ENCODE measurements at places on chromosomes 2 and 18.

DNA sequence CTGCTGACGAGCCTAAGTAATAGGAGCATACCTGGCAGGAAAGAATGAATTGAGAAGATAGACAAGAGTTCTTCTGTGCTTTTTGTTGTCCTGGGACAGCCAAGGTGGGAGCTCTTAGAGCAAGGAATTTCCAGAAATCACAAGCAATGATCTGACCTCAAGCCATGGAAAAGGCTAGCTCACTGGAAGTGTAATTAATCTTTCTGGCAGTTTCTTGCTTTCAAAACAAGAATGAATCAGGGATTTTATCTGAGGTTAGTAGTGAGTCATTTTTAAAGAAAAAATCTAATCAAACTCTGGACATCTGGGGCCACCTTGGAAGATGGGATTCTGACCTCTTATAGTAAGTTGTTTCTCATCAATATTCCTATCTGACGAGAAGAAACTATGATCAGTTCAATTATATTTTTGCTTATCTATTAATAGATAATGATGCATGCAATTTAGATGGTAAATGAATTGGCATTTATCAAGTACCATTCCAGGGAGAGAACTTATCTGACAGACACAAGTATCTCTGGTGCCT, 98.0 kb downstream of the ADCYAP1 start:
- no peak for DNase-seq

DNA sequence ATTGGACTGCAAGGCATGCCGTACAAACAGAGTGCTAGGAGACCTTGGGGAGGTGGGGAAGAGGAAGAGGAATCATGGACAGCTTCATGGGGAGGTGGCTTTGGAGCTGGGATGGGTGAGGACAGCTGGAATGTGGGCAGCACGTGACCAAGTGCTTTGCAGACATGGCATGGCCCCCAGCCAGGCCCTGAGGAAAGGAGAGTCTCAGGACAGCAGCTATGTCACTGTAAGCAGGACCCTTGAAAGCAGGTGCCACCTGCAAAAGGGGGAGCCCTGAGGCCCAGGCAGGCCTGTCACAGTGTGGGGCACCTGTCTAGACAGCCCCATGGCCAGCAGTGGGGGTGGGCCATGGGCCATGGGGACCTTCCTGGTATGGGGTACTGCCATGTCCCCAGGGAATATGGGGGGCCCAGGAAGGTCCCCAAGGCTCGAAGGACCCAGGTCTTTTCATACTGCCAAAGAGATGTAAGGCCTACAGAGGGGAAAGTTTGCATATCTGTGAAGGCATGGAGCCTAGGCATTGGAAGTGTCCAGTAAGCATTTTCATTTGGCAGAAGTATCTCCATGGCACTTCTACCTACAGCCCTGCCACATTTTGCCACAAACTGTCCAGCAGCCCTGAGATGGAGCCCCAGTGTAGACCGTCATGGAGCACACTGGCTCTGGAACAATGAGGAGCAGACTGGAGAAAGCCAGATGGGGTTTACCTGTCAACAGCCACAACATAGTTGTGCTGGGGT, 9.9 kb downstream of the PAX8 start:
- DNase-seq: no peak

DNA sequence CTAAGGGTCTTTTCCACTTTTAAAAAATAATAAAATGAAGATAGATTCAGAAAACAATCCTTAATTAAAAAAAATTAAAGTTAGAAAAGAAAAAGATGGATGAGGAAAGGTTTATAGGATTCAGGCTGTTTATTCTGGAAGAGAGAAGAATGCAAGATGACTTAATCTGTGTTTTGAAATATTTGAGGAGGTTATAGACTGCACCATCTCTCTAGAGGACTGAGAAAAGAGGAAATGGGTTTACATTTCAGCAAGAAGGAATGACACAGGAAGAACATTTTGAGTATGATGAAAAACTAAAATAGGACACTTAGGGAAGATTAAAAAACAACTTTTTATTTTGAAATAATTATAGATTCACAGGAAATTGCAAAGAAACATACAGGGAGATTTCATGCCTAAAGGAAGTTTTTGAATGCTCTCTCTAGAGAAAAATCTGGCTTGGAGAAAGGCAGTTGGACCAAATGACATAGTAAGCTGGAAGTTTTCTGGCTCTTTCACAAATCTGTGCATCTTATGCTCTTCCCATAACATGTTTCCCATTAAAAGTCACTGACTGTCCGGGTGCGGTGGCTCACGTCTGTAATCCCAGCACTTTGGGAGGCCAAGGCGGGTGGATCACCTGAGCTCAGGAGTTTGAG, 75.0 kb downstream of the CERS6 start:
- DNase-seq: no peak

- no peak for DNase-seq
These were observed 85.4 kb downstream of the FMNL2 start for GRCh38 chr2:152420363-152420762.

- DNase-seq: no peak
These were observed 326.2 kb upstream of the SOX11 start for GRCh38 chr2:5365871-5366461.

DNA sequence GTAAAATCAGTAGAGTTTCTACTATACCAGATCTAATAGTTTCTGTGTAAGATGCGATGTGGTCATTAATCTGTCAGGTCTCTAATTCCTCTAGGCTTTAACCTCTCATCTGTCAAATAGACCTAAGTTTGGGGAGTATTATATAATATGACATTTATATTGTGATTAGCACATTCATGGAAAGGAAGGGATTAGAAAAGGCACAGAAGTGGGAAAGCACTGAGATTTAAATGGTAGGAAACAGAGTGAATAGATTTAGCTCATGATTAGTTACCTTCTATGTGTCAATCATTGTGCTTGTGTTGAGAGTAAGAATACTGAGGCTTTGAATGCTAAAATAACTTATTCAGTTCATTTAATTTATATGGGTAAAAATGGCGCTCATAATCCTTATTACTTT, 118.0 kb downstream of the LRP1B start:
- no peak for DNase-seq

GRCh38 chr2:201833781-201834180, 27.4 kb downstream of the CDK15 start:
- no peak for DNase-seq

DNA sequence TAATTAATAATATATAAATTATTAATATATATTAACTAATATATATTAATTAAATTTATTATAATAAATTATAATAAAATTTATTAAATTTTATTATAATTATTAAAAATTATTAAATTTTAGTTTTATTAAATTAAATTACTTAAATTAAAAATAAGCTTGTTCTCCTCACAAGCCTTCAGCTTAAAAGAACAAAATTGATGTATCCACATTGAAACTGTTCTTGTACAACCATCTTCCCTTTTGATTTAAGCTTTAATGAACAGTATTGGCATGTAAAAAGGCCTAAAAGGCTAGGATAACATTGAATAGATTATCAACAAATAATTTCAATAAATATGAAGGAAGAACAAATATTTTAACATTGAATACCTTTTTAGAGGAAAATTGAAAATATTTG, 62.4 kb upstream of the XIRP2 start:
- DNase-seq: no peak

DNA sequence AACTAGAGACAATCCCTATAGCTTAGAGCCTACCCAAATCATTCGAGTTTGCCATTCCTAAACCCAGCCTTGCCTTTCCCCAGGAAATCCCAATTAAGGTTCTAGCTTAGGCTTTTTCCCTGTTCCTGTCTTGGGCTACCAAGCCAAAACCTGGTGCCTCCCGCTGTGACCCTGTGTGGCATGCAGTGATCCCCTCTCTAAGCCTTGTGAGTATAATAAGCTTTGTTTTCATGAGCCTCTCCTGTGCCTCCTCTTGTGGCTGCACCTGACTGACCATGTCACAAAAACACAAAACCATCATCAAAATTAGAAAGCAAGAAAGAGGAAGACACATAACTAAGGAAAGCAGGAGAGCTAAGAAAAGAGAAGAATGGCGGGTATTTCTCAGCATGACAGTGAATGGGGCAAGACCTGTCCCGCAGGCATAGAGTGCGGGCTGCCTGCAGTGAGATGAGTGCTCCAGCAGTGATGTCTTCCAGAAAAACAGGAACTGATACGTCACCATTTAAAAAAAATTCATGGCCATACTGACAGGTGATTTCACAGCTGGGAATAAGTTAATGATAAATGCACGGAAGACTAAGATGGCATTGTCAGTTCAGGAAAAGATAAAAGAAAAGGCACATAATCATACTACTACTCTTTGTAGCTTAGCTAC, 9.2 kb upstream of the PAIP2B start:
- no peak for DNase-seq

DNA sequence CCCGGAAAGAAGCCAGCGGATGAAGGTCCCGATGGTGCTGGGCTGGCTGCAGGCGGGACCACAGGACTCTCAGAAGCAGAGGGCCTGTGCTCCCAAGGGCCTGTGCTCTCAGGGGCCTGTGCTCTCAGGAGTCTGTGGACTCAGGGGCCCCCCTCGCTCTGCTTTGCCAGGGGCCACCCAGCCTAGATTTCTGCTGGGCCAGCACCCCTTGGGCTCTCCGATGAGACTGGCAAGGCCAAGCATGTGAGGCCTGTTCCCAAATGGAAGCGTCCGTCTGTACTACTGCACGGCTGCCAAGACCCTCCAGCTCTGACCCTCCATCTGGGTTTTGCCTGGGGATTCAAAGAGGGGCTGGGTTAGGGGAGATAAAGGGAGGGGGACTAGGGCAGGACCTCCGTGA, 54.6 kb downstream of the SH3BP4 start:
- DNase-seq: no peak

GRCh38 chr2:101971836-101972235, 19.9 kb upstream of the IL1R2 start:
- DNase-seq: no peak

GRCh38 chr18:33350256-33350655, 90.3 kb downstream of the CCDC178 start:
- DNase-seq: no peak

GRCh38 chr2:165776013-165776412, 18.0 kb downstream of the GALNT3 start:
- DNase-seq: no peak

All from vagina (tissue), 2 donors.